ENCODE measurements at places on chromosomes 1 and 21.

DNA sequence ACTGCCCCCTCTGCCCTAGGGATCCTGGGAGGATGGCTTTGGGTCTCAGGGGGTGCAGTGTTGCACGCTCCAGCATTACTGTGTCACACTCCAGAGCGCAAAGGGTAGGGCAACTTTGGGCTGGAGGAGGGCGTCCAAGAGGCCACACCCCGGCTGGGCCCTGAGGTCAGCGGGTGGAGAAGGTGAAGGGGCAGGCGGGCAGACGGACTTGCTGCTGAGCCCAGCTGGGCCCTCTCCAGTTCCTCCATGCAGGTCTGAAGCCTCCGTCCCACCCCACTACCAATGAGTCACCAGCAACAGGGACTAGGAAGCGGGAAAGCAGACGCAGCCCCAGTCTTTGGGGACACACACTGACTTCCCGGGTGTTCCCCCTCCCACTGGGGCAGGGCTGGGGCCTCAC is 116.0 kb downstream of the CASZ1 start:
- DNase-seq: no peak

GRCh38 chr1:56190806-56191365 is 388.5 kb downstream of the PLPP3 start:
- DNase-seq: no peak

- no peak for DNase-seq
These were observed 14.9 kb upstream of the PIGK start for GRCh38 chr1:77234096-77234495.

DNA sequence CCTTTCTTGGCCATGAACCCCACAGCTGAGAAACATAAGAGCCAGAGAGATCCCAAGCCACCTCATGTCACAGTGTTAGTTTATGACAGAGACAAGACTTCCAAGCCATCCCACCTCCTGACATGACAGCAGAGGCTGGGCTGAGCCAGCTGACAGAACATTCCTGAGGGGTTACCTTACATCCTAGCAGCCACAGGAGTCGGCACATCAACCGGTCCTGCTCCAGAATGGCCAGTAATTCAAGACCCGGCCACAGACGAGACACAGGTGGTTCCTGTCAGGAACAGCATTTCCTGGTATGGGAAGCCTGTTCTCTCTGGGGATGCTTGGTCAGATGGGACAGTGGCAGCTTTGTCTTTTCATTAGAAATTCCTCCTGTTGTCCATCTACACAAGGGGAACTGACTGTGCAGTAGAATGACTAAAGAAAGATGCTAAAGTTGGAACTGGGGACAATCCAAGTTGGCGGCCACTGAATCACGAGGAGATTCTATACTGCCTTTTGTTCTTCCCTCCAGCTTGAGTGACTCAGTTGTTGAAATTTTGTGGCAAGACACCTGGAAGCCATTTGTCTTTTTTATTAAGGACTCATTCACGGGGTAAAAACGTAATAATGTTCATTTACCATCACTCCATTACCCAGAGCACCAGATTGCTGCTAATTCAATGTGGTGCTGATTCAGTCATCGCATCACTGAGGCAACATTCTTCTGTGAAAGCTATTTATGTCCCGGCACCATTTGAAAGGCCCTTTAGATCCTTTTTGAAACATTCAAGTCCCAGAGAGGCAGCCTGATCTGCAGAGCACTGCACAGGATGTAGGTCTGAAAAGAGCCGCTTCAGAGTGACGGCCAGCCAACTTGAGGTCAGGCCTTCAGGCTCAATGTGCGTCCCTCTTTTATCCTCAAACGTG is 37.2 kb upstream of the NPL start:
- peak; percentile 51 for DNase-seq

GRCh38 chr1:221118176-221118937 is 239.1 kb downstream of the HLX start:
- no peak for DNase-seq

DNA sequence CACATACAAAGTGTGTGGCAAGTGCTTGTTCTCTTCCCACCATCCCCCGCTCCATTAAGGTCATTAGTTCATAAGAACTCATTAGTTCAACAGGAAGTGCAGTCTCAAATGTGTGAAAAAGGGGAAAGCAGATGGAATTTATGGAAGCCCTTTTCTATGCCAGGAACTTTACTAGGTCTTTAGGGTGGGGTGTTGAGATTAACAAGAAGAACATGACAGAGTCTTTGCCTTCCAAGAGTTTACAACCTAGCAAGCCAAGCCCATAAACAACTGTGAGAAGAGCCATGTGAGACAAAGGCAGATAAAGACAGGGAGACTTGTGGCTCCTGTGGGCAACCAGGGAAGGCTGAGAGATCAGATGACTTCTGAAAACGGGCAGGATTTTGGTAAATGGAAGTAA is 21.4 kb downstream of the PLEKHA6 start:
- DNase-seq: no peak

DNA sequence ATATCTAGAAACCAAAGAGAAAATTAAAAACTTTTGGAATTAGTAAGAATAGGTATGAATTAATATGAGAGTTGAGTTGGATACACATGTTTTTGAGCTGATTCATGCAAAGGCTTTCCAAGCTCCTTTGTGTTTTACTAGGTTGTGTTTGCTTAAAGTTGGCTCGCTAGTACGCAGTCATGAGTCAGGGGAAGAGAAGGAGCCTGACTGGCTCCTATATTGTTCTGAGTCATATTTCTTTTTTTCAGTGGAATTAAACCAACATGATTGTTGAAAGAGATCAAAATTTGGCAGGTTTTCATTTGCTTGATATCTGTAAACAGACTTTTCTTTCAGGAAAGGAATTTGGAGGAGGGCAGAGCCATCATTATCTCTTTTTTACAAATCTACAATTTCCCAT is 66.7 kb downstream of the MAGI3 start:
- DNase-seq: peak; percentile 96

- no peak for DNase-seq
These were observed 61.7 kb downstream of the ARID4B start for GRCh38 chr1:235266325-235266724.

GRCh38 chr1:94769551-94769950 is 50.6 kb upstream of the SLC44A3 start:
- no peak for DNase-seq

- no peak for DNase-seq
These were observed 1.2 kb upstream of the SLC37A1 start for GRCh38 chr21:42512346-42513034.

- DNase-seq: no peak
These were observed 21.6 kb upstream of the POFUT2 start for GRCh38 chr21:45309069-45309986.

DNA sequence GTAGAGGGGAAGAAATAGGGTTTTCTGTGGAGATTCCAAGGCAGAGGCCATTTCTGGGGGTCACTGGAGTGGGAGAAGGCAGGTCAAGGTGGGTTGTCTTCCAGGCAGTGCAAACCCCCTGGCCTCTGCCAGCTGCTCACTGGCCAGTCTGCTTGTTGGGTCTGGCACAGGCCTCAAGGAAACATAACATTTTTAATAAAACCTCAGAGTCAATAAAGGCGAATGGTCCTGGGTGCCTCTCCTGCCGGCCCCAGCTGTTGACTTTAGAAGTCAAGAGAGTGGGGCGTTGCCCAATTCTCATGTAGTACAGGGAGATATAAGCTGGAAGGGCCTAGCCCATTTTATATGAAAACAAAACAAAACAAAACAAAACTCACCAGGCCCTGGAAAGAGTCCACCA is 36.6 kb downstream of the RUNX3 start:
- DNase-seq: no peak

DNA sequence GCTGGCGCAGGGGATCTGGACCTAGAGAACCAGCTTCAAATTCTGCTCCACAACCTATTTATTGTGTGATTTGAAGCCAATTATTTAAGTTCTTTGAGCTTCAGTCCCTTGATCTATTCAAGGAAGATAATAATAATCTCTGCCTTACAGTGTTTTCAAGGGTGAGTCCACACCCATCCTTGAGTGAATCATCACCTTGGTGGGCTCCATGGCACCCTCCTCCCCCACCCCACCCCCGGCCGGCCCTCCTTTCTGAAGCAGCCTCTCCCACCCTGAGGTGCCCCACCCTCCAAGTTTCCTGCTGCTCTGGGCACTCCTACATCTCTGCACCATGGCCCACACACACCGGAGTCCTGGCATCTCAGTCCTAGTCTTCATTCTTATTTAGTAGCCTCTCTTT is 38.3 kb downstream of the TCP10L start:
- DNase-seq: no peak

DNA sequence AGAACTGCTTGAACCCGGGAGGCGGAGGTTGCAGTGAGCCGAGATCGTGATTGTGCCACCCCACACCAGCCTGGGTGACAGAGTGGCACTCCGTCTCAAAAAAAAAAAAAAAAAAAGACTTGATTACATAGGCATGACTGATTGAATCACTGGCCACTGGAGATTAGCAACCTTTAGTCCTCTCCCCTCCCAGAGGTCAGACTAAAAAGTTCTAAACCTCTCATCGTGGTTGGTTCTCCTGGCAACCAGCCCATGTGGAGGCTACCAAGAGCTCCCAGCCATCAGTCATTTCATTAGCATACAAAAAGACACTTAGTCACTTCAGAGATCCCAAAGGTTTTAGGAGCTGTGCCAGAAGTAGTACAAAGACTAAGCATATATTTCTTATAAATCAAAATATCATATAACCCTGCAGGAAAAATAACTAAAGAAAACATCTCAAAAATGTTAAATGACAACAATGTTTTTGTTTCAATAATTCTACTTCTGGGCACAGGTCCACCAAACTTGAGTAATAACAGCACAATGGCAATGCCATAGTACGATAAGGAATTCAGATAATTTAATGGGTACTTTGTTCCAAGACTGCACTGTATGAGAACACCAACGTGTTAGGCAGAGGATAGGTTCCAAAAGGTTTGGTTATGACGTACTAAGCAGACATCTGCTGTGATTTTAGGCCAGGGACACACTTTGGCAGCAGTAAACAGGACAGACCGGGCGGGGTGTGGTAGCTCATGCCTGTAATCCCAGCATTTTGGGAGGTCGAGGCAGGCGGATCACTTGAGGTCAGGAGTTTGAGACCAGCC is 18.1 kb downstream of the USP48 start:
- DNase-seq: peak; percentile 92

Data from astrocyte of the cerebellum (primary cell).